Glomerular endothelial cell (primary cell): ENCODE measurements at places on chromosomes 5 and 9.

DNA sequence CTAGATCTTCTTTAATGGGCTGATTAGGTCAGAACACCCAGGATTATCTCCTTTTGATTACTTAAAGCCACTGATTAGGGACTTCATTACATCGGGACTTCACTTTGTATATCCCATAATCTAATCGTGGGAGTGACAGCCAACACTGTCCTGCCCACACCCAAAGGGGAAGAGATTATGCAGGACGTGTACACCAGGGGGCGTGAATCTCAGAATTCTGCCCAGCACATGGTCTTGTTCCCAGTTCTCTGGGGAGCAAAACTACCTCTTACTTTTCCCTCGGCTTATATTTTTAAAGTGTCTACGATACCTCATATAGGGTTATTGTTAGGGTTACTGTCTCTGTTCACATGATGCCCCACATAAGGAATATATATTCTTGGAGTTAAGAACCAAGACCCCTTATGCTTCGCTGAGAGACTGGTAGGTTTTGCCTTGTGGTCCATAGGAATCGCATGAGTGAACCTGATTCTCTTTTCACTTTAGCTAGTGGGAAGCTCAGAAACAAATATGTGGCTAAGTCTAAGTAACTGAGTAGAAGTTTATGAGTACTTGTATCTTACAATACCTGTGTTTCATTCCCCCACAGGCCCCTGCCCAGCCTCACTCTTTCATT lies 192.7 kb downstream of the GNA14 start:
- no peak for DNase-seq

DNA sequence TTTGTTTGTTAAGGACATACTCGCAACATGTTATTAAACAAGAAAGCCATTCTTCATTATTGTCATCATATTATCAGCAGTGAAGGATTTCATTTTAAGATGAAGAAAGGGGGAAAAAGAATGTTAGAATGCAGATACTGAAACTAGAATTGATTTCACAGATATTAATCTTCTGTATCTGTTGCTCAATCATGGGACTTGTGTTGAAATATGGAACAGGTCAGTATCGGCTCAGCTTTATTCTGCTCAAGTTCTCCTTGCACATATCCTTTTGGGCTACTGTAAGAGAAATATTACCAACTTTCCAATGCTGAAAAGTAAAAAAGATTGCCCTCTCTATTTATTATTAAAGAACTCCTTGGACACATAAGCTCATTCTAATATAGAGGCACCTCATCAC lies 13.8 kb upstream of the ANXA1 start:
- DNase-seq = no peak

DNA sequence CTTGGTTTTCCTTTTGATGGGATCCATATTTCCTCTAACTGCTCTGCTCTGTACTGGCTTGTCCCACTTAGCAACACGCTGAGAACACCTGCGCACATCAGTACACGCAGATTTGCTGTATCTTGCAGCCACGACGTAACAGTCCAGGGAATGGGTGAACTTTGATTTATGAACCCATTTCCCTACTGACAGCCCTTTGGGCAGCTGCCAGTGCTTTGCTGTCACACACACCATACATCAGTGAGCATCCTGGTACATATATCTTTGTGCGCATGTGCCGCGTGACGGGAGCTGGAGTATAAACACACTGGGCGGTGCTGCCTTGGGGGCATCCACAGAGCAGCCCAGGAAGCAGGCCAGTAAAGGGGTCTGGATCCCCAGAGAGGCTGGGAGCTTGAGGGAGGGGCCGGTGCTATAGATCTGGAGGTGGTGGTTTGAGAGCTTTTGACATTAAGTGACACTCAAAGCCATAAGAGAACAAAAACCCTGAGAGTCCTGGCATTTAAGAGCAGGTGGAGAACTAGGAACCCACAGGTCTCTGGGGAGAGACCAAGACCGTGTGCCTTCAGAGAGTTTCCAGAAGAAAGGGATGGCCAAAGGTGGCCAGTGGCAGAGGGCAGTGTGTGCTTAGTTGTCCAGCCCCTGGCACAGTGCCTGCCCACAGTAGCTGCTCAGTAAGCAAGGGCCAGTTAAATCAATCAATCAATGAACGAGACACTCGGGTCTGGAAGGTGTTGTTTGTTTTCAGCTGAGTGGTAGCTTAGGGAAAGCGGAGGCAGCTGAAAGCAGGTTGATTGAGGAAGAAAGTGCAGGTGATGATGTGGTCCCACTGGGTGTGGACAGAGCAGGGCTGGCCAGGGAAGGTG lies 53.7 kb downstream of the LMX1B start:
- no peak for DNase-seq

GRCh38 chr5:154286557-154286956 lies 96.0 kb downstream of the GALNT10 start:
- DNase-seq = no peak

DNA sequence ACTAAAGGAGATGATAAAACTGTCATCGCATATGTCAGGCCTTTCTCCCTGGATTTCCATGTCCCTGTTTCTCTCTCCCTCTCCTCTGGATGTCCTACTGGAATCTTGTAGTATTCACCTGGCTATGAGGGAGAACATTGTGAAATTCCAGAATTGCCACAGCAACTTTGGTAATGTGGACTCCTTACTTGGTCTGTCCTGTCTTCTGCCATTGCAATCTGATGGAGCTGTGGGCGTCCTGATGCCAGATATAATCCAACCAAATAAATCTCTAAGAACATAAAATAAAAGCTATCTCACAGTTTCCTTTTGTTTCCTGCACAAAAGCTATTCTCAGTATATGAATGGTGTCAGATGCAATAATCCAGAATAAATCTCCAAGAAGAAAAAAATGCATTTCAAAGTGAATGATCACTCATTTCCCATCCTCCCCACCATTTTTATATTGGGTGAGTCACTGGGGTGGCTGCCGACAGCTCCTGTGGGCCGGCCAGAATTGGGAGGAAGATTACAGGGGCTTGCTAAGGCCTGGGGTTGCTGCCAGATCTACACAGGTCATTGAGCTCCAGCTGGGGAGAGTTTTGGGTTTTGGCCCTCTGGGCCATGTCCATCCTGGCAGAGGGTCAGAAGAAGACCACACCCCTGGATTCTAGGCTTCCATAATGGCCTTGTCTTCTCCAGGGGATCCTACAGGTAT lies 160.7 kb upstream of the PITX1 start:
- no peak for DNase-seq

DNA sequence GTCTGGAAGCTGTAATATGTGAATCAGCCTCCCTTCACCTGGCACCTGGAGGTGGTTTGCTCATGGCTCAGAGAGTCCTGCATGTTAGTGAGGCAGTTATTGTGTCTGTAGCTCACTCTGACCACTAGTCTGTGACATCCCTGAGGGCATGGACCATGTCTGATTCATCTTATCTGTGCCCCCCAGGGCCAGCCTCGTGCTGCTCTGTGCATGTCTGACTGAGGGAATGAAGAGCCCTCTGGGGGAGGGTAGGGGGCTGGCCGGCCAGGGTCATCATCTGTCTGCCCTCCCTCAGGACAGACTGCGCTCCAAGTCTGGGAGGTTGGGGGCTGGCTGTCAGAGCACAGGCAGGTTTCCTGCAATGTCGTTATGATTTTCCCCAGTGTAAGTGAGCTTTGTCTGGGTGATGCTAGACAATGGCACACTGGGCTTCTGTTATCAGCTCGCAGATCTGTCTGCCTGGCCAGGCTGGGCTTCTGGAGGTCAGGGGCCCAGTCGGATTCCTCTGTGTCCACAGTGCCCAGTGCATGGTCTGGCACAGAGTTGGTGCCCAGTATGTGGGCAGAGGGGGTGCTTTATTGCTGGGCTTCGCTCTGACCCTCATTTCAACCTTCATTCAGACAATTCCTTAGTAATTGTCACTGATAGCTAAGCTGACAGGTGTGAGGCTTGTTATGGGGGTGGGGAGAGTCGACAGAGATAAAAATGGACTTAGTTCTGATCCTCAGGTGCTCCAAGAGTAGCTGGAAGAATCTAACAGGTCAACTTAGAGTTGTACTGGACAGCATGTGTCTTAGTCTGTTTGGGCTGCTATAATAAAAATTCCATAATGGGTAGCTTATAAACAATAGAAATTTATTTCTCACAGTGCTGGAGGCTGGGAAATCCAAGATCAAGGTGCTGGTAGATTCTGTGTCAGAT lies 85.7 kb upstream of the SHB start:
- DNase-seq = no peak

- DNase-seq = no peak
Observed at GRCh38 chr5:13991365-13991764, 46.9 kb upstream of the DNAH5 start.

- no peak for DNase-seq
Observed at GRCh38 chr5:157568720-157569119, 6.9 kb downstream of the ADAM19 start.

GRCh38 chr9:133619791-133620190 lies 10.6 kb upstream of the FAM163B start:
- DNase-seq = no peak

GRCh38 chr5:171975877-171976667 lies 30.4 kb downstream of the FBXW11 start:
- DNase-seq = no peak

- no peak for DNase-seq
Observed at GRCh38 chr5:175383350-175383749, 60.6 kb downstream of the DRD1 start.

GRCh38 chr5:1673042-1673677 lies 126.5 kb downstream of the MRPL36 start:
- no peak for DNase-seq

DNA sequence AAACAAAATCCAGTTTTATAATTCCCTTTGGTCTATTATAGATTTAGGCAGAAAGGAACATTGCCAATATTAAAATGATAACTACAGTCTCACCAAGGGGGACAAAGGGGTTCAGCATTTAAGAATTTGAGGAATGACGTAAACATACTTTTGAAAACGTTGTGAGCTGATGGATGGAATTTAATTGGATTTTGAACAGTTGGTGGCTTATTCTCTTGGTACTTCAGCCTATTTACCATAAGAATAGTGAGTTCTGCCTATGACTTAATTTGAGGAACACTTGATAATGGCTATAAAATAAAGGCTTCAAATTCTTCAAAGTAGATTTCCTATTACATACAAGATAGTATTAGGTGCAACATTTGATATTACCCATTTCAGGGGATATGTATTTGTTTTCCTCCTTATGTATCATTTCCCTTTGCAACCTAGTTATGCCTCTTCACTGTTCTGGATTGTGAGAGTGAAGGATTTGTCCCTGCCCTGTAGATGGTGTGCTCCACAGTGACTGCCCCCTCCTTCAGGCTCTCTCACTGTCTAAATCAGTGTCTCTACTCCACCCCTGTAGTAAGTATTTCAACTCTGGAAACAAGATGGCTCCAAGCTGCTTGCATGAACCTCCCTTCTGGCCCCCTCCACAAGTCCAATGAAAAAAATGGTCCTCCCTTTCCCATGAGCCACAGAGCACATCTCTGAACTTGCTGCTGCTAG lies 225.6 kb downstream of the ARHGEF28 start:
- DNase-seq = no peak

DNA sequence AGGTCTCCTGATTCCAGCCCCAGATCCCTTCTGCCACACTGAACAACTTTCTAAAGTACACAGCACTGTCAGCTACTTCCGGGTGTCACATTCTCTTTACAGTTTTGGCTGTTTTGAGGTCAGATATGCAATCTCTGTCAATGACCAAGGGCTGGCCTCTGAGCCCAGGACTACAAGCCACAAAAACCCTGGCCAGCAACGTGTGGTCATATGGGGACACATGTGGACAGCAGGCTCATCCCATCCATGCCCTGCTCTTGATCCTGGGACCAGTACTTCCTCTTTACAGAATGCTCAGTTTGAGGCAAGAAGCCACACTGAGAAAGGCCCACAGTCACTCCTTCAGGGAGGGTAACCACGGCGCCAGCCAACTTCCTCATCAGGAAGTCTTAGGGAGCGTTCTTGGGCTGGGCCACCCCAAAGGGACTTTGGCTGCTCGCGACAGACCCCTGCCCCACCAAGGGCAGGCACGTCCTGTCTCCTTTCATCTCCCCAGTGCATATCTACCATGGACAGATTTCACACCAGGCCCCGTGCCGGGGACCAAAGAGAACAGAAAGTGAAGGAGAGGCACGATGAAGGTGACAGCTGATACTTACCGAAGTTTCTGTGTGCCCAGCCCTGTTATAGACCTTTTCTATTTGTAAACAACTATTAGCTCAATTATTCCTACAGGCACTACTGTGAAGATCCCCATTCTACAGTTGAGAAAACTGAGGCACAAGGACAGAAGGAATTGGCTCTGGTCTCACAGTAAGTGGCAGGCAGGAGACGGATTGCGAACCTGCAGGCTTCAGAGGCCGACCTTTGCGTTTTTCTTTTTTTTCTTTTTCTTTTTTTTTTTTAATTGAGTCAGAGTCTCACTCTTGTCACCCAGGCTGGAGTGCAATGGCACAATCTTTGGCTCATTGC lies 37.3 kb downstream of the STK10 start:
- DNase-seq = no peak

- DNase-seq = no peak
Observed at GRCh38 chr9:126436545-126437267, 110.1 kb downstream of the MVB12B start.

DNA sequence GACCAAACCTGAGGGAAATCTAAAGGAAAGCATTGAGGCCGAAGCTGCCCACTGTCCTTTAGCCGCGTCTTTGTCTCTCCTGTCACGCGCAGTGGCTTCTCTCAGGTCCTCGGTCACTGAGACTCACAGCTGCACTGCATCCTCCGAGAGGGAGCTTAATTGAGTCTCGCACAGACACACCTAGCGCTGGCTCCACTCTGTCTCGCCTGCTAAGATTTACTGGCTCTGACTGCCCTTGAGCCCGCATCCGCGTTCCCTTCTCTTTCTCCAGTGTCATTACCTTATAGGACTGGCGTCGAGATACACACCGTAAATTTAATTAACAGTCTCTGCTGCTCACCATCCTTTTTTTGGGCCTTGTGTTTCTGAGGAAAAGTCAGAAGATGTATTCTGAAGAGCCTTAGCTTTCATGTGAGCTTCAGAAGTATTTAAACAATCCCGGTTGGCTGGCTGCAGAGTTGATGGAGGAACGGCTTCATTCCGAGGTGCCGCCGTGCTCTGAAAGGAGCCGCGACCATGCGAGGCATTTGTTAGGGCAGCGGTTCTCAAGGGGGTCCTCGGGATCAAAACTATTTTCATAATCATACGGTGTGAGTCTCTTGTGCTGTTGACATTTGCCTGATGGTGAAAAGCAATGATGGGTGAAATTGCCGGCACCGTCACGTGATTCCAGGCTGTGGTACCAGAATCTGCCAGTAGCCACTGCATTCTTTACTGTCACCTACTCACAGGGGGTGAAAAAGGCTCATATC lies 58.3 kb downstream of the GPR107 start:
- no peak for DNase-seq

- DNase-seq = no peak
Observed at GRCh38 chr5:115330830-115331229, 34.4 kb upstream of the CCDC112 start.
